IMR-90 (cell line): ENCODE measurements at places on chromosomes 6 and 20. TPM values are rescaled to one million over a fixed set of nuclear protein-coding genes. Genes with fewer than 3 reads are reported as not detected.

DNA sequence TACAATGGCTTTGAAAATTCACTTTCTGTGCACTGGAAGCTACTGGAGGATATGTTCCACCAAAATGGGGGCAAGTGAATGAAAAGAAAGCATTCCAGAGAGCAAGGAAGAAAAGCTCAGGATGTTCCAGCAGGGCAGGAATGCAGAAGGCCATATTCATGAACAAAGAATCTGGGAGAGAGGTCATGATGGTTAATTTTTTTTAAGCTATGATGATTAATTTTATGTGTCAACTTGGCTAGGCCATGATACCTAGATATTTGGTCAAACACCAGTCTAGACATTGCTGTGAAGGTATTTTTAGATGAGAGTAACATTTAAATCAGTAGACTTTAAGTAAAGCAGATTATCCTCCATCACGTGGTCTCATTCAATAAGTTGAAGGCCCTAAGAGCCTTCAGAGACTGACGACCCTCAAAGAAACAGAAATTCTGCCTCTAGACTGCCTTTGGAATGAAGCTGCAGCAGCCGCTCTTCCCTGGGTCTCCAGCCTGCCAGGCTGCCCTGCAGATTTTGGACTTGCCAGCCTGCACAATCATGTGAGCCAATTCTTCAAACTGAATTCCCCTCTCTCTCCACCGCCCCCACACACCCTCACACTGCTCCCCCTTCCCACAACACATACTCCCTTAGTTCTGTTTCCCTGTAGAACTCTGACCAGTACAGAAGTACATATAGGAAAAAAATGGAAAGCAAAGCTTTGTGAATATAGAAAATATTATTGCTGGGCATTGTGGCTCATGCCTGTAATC is 20.1 kb upstream of the GCM1 start:
- DNase-seq: peak; percentile 36

DNA sequence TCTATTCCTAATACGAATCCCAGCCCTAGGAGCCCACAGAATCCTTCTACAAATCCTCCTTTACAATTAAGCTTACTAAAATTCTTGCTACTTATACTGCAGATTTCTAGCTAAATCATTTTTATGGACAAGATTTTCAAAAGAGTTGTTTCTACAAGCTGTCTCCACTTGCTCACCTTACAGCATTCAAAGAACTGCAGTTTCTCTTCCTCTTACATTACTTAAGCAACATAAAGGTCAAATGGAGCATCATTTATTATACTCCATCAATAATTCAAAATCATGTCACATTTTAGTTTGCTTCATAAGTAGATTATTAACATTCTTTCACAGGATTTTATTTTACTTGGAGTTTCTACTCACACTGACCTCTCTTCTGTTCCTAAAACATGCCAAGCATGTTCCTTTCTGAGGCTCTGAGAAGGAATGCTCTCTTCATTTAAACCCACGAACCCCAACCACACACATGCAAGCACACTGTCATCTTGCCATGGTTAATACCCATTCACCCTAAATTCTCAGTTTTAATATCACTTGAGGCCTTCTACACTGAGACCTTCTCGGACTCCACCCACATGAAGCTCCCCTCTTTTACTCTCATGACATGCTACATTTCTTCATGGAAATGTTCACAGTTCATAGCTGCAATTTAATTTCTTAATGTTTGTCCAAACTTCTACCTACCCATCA is 388.2 kb downstream of the TBC1D32 start:
- no peak for DNase-seq

DNA sequence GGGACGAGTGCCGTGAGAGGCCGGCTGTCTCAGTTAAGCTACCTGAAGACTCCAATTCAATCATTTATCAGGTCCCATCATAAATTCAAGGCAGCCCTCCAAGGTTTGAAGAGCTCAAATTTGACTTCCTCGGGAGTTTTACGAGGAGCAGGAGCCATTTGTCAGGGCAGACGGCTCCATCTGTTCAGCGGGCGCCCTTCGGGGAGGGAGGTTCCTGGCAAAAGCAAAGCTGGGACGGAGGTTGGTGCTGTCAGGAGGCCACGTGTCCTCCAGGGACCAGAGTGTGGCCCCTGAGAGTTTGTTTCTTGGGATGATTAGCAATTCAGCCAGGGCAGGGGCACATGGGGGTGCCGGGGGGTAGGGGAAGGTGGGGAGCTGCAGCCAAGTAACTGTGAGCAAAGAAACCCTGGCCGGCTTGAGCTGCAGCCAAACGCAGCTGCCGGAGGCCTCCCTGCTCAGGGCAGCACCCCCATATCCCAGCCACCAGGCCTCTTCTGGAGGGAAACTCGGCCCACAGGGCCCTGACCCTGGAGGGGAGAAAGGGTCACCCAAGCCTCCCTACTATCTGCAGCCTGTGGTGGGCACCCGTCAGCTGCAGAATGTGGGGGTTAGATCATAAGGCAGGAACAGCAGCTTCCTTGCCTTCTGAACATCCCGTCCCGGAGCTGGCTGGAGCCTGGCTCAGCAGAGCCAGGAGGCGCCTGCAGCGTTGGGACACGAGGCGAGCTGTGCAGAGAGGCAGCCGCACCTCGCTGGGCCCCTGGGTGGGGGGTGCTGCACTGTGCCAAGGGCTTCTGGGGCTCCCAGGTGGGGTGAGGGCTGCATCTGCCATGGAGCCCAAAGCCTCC is 63.6 kb upstream of the GATA5 start:
- no peak for DNase-seq

DNA sequence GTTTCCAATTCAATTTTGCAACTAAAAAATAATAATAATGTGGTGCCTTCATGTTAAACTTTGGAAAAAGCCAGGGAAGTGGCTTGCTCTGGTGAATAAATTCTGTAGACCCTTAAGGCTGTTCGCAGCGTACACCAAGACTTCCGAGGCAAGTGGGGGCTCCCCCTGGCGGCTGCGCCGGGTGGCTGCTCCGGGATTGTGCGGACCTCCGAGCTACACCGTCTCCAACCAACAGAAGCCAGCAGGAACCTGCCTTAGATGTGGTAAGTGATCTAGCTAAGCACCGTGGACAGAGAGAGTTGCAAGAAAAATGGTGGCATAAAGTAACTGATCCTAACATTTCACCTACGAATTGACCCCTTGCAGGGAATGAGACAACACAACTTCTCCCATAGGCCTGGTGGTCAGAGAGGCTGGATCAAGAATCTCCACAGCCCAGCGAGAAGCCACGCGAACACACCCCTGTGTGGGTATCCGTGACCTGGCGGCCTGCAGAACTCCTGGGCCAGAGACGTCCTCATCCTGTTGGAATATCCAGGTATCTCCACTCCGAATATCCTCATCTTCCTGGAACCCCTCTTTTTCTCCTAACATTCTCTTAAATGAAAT is 69.6 kb downstream of the TBXT start:
- peak; percentile 82 for DNase-seq

GRCh38 chr6:20038410-20039204 is 173.7 kb downstream of the MBOAT1 start:
- DNase-seq: peak; percentile 17

- DNase-seq: no peak
Observed at GRCh38 chr6:139659196-139659595, 284.7 kb upstream of the CITED2 start.

DNA sequence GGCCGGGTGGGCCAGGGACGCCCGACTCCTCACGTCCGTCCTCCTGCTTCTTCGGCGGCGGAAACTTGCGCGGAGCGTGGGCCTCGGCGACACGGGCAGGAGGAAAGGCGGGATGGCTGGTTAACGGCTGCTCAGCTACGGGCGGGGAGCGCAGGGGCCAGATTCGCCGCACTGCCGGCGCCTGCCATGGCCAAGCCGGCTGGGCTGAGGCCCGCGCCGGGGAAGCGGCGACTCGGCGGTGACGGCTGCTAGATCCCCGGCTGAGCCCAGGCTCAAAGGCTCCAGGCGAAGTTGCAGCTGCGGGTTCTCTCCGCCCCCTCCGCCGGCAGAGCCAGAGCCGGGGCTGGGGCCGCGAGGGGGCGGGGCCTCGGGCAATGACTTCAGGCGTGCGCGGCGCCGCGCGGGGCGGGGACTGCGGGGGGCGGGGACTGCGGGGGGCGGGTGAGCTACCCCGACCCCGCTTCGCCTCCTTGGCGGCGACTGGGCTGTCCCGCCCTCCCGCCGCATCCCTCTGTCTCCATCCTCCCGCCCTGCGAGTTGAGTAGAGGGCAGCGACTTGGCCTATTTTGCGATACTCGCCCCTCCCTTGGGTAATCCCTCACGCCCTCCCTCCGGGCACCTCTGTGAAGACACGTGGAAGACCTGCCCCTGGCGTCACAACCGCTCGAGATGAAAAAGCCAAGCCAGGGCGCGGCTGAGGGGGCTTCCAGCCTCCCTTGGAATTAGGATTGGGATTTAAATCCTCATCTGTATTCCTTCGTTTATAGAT is at the start of gene CEP85L:
Gene CEP85L (minus strand): TSS at position 310 of the 769 bp plus-strand sequence. CDS start 322 bp downstream, outside the sequence.
- peak; percentile 86 for DNase-seq

GRCh38 chr6:85015396-85015990 is 251.1 kb upstream of the TBX18 start:
- peak; percentile 42 for DNase-seq

- no peak for DNase-seq
Observed at GRCh38 chr6:156273065-156273711, 504.0 kb upstream of the ARID1B start.

GRCh38 chr6:44554194-44554593 is 166.7 kb downstream of the CDC5L start:
- DNase-seq: no peak

DNA sequence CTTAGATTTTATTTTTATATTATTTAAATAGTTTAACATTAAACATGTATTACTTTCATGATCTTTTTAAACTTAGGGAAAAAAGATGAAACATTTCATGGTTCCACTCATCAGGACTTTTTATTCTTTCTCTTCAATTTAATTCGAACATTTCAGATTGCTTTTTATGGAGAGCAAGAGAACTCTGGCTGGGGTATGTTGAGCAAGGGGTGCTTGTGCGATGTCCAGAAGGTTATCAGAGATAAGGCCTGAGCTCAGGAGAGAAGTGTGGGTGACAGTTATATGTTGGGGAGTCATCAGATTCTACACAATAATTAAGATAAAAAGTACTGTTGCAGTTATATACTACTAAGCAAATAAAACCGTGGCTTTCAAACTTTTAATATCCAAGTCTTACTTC is 37.5 kb downstream of the FKBP5 start:
- DNase-seq: no peak

The BNIP5 gene
- polyA plus RNA-seq: not detected in 2 replicates

The HSPA1L gene
- 0.97 and 1.0 TPM in 2 replicates for polyA plus RNA-seq

The RAET1L gene
- not detected in 2 replicates for polyA plus RNA-seq
